ENCODE measurements at places on chromosomes 12 and 14.

GRCh38 chr14:104530646-104531045 lies 48.9 kb upstream of the C14orf180 start:
- no peak for DNase-seq

DNA sequence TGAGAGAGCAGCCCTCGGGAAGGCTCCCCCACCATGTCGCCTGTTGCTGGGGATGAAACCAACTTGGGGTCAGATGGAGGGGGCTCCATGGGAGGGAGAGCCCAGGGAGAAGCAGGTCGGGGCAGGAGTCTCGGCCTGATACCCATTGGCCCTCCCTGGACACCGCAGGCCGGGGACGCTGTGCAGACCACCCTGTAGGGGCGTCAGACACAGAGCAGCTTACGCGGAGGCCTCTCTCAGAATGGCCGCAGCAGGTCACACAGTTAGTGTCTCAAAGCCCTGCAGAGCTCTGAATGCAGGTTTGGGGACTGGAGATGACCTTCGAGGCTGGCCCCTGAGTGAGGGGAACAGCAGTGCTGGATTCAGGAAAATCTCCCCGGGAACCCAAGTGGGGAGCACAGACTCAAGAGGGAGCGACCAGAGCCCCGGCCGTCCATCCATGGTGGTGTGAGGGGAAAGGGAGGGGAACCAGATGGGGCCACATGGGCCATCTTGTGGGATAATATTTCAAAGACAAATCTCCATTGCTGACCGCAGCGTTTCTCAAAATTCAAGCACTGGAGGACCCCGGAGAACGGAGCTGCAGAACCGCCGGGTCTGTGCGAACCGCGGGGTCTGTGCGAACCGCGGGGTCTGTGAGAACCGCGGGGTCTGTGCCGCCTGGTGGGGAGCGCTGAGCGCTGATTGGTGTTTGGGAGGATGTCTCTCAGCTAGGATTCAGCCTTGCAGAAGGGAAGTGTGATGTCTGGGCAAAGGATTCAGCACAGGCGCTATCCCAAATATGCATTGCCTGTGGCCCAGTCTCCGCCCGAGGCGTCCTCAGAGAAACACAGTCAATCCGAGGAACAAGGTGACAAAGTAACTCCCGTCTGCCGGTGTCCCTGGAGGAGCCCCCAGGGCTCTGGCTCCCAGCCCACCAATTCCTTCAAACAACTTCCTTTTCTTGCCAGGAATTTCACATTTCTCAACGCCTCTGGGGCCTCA lies 324.4 kb upstream of the RTL1 start:
- no peak for DNase-seq

- DNase-seq, result no peak
These were observed 85.5 kb downstream of the PLEKHG3 start for GRCh38 chr14:64789696-64790095.

- no peak for DNase-seq
These were observed 248.9 kb upstream of the TMEM132C start for GRCh38 chr12:128018067-128018466.

- no peak for DNase-seq
These were observed 1.2 kb downstream of the ADAMTS20 start for GRCh38 chr12:43550831-43551271.

DNA sequence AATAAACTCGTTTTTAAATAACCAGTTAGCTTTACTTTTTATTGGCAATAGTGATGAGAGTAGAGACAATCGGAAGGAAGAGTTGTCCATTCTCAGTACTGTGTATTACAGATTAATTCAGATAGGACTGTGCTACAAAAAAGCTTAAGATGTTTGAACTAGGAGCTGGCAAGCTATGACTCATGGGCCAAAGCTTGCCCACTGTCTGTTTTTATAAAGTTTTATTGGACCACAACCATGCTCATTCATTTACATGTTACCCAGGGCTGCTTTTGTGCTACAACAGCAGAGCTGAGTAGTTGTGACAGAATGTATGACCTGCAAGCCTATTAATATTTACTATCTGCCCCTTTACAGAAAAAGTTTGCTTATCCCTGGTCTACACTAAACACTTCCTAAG lies 19.4 kb downstream of the GNS start:
- DNase-seq, result no peak

GRCh38 chr12:112166051-112167015 lies 41.0 kb downstream of the TRAFD1 start:
- no peak for DNase-seq
